ENCODE measurements at places on chromosomes 2 and 18. TPM values are rescaled to one million over a fixed set of nuclear protein-coding genes. Genes with fewer than 3 reads are reported as not detected.

- no peak for DNase-seq
These were observed 787 bp upstream of the ADGRF3 start for GRCh38 chr2:26347286-26347865.

GRCh38 chr18:31241900-31242409, 76.0 kb upstream of the DSG1 start:
- no peak for DNase-seq

GRCh38 chr18:22726469-22726868, 206.7 kb upstream of the RBBP8 start:
- no peak for DNase-seq

PRADC1 gene
- total RNA-seq, result 49.5 TPM

- no peak for DNase-seq
These were observed 6.7 kb downstream of the CHMP3 start for GRCh38 chr2:86556508-86556907.

DNA sequence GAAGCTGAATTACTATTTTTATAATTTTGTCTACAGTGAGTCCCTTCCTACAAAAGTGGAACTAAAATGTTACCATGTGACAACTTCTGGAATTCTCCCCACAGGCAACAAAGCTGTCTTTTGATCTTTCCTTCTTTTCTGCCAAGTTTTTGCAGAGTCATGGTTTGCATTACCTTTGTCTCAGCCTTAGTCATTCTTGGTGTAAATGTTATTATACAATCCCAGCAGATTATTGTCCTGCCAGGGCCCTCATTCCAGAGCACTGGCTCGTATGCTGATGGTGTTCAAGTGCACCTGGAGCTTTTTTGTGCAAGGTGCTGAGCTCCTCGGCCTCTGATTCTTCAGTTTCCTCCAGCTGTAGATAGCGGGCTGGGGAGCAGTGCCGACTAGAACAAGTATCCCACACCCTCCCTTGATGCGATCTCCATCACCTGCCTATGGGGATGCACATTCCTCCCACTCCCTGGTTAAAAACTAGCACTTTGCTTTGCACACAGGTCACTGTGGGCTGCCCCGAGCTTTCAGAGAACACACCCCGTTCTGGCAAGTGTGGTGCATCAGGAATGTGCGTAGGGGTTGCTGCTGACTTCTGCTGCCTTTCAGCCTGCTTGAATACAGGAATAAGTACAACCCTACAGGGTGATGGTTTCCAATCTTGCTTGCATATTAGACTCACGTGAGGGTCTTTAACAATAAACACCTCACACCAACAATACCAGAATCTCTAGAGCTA, 263.6 kb downstream of the RNF144A start:
- DNase-seq, result no peak

DCC gene
- not detected for total RNA-seq

- no peak for DNase-seq
These were observed 72.6 kb downstream of the MREG start for GRCh38 chr2:215940645-215941184.

SCYGR4 gene
- total RNA-seq, result not detected

DNA sequence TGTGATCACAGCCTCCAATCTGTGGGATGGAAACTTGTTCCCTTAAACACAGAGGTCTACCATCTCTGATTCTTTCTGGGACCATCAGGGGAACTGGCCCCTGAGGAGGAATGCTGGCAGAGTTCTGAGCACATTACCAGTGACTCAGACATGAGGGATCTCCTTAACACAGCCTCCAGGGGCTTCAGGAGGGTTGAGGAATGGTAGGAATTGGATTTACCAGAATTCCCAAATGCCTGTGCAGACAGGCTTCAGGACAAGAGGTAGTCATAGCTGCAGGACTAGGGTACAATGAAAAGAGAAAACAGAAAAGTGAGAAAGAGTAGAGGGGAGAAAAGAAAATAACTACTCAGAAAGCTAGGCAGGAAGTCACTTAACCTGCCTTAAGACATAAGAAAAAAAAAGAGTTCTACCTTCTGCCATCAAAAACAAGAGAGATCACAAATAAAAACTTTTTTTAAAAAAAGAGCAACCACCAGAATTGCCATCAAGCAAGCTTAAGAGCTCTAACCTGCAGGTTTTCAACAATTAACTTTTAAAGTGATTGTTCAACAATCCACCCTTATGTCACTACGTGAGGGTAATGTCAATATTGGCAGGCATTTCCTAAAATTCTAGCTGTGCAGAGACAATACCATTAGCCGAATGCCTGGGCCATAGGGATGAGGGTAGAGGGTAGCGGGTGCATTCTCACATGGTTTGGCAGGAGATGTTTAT, 524.4 kb downstream of the BCL11A start:
- DNase-seq, result no peak

CLASP1 gene
- 42.4 TPM for total RNA-seq

GRCh38 chr2:52779446-52779845, 988.2 kb upstream of the CHAC2 start:
- DNase-seq, result no peak

DNA sequence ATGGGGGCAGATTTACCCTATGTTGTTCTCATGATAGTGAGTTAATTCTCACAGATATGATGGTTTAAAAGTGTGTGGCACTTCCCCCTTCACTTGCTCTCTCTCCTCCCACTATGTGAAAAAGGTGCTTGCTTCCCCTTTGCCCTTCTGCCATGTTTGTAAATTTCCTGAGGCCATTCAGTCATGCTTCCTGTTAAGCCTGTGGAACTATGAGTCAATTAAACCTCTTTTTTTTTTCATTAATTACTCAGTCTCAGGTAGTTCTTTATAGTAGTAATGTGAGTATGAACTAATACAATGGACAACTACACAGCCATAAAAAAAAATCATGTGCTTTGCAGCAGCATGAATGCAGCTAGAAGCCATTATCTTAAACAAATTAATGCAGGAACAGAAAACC, 118.5 kb downstream of the CALCRL start:
- DNase-seq, result no peak

DNA sequence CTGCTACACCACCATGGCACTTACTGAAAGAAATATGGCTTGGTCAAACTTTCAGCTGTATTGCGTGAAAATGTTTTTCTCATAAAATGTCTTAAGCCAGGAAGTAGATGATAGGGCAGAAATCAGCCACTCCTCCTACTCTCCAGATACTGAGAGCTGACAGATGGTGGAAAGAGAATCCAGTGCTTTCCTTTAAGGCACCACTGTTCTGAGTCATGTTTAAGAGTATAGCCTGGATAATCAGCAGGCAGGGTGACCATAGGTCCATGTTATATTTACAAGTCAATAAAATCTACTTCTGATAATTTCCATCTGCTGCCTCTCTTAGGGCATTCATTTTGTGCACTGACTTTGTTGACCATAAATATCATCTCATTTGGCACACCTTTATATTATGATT, 21.9 kb downstream of the ARPC2 start:
- no peak for DNase-seq

DNA sequence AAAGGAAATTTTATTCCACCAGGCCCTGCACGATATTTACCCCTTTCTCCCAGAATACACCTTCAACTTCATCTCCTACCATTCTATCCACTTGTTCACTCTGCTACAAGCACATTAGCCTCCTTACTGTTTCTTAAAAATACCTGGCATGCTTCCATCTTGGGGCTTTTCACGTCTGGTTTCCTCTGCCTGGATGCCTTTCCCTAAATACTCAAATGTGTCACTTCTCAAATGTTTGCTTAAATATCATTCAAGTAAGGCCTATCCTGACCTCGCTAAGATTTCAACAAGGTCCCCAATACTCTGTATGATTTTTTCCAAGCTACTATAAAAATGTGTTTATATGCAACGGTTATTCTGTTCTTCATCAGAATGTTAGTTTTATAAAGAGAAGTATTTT, 433.0 kb upstream of the CHAC2 start:
- no peak for DNase-seq
